ENCODE measurements at places on chromosomes 11 and 22. TPM values are rescaled to one million over a fixed set of nuclear protein-coding genes. Genes with fewer than 3 reads are reported as not detected.

GLYATL2 gene
- 1.5 TPM for polyA plus RNA-seq

CHRDL2 gene
- 0.56 TPM for polyA plus RNA-seq

OR8D4 gene
- 0.03 TPM for polyA plus RNA-seq

IGLL5 gene
- polyA plus RNA-seq: 0.29 TPM

TUB gene
- 21.5 TPM for polyA plus RNA-seq

TST gene
- polyA plus RNA-seq: 47.9 TPM

NTM gene
- polyA plus RNA-seq: 42.8 TPM

APOA4 gene
- polyA plus RNA-seq: not detected

GTPBP1 gene
- 60.6 TPM for polyA plus RNA-seq

SLC36A4 gene
- 23.2 TPM for polyA plus RNA-seq

CARD10 gene
- polyA plus RNA-seq: 27.6 TPM
